ENCODE measurements at places on chromosomes 2 and 18. TPM values are rescaled to one million over a fixed set of nuclear protein-coding genes. Genes with fewer than 3 reads are reported as not detected.

NCKAP5 gene
- 3.0 TPM for total RNA-seq

GPR17 gene
- total RNA-seq = not detected

FABP1 gene
- not detected for total RNA-seq

GRCh38 chr2:168178520-168179324, 68.7 kb downstream of the STK39 start:
- no peak for DNase-seq

- DNase-seq = no peak
These were observed 90.9 kb downstream of the COL5A2 start for GRCh38 chr2:189088591-189089205.

- no peak for DNase-seq
These were observed 125.7 kb downstream of the RBMS1 start for GRCh38 chr2:160367887-160368286.

- DNase-seq = no peak
These were observed 1.0 kb upstream of the ESPNL start for GRCh38 chr2:238098901-238099713.

- DNase-seq = peak; percentile 57
These were observed 58.5 kb upstream of the CTLA4 start for GRCh38 chr2:203809084-203809521.

- DNase-seq = peak; percentile 34
These were observed 58.1 kb downstream of the MAP3K19 start for GRCh38 chr2:134988994-134989605.

LRP2 gene
- total RNA-seq = not detected

GRCh38 chr18:63071701-63072141, 247.8 kb downstream of the BCL2 start:
- no peak for DNase-seq

DNA sequence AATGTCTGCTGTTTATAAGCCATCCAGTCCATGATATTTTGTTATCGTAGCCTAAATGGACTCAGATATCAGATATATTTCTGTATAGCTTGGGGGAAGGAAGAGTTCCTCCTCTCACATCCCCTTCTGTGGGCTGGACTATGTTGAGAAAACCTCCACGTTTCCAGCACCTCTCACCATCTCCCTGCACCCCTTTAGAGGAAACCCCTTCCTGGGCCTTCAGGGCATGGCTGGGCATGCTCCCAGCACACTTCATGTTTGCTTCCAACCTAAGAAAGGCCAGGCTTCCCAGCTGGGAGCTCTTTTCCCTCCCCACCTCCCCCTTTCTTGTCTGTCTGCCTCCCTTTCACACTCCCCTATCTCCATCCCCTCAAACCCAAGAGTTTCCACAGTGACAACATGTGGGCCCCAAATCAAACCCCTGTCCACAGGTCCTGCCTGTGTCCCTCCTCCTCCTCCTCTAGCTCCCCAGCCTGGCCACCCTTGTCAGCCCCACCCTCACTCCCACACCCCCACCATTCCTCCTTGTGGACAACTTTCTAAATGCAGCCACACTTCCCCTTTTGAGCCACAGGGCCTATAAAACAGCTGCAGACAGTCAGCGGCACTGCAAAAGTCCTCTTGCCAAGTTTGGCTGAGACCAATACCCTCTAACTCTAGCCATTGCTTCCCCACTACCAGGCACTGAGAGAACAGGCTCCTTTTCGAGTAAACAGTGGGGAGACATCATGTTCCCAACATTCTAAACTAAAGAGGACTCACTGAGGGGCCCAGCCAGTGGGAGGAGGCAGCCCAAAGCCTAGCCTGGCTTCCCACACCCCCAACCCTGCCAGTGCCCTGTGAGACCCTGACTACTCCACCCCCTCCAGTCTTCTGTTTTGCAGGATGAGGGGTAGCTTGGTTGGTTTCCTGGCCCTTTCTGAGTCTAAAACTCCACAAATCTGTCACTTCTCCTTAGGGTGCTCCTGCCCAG, 120.5 kb downstream of the ZFP36L2 start:
- no peak for DNase-seq

- DNase-seq = peak; percentile 55
These were observed 569 bp downstream of the TMX3 start for GRCh38 chr18:68714366-68714711.

DNA sequence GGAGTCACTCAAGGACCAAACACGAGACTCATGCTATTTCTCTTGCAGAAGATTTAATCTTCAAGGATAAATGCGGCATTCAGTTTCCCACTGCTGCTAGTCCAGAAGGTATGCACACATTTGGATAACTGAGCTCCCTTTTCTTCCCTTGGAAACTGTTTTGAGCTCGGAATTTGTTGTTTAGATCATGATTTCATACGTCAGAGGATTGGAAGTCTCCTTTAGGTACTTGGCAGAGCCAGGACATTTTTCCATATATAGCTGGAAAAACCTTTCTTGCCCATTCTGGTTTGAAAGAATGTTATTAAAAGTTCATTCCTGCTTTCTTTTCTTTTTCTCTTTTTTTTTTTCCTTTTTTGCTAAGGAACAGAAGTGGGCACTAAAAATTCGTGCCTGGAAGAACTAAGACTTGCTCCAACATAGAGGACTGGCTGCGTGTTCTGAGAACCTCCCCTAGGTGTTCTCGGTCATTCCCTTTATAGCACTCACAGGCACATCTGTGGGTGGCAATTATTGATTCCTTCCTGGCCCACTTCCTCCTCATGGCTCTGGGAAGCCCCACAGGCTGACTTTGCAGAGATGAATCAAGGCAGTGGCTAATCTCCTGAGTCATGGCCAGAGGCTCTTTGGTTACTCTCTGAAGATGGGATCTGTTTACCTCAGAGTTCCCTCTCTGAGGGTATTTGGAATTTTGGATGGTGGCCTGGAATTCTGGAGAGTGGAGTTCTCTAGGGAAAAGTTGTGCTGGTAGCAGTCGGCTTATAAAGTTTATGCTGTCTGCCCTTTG, 104.8 kb downstream of the PLCL1 start:
- peak; percentile 34 for DNase-seq

DNA sequence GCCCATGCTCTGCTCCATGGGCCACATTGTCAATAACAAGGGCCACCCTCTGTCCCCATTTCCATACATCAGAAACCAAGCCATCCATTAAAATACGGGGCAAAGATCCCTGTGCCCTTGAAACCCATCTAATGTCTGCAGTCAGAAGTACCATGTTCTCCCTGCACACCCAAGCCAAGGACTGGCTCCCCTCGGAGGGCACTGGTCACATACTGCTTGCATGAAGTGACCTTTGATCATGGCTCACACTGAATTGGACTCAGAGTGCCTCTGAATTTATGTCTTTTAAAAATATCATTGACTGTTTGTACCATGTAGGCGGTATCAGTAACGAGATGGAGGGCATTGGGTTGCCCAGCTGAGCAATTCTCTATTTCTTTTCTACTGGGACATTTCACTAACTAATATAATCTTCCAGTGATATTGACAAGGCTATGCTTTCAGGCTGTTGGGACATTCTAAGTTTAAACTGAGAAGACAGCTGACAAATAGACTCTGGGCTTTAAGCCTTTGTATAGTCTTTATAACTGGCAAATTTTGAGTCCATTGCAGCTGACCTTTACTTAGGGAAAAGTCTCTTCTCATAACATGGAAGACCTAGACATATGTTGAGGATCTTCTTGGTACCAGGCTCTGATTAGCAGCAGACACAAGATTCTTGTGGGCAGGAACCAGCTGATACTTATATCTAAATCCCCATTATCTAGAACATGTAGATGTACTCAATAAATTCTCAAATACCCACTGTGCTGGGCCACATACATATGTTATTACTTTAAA, 214.3 kb downstream of the MYCN start:
- no peak for DNase-seq

GRCh38 chr18:22432657-22433137, 15.0 kb upstream of the CTAGE1 start:
- DNase-seq = peak; percentile 93

DNA sequence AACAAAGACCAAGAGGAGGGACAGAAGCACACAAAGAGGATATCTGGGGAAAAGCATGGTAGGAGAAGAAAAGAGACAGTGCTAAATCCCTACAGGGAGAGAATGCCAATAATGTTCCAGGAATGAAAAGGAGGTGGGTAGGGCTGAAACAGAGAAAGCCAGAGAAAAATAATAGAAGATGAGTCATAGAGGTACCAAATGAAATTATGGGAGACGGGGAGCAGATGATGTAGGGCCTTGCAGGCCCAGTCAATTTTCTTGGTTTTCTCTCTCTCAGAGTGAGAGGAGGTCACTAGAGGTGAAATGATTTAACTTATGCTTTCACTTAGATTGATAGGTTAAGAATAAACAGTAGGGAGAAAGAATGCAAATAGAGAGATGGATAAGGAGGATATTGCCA, 61.5 kb downstream of the RPRM start:
- no peak for DNase-seq

GRCh38 chr2:125652280-125652679, 1003.7 kb upstream of the GYPC start:
- DNase-seq = no peak

GRCh38 chr18:26734760-26735159, 130.7 kb downstream of the AQP4 start:
- no peak for DNase-seq

DNA sequence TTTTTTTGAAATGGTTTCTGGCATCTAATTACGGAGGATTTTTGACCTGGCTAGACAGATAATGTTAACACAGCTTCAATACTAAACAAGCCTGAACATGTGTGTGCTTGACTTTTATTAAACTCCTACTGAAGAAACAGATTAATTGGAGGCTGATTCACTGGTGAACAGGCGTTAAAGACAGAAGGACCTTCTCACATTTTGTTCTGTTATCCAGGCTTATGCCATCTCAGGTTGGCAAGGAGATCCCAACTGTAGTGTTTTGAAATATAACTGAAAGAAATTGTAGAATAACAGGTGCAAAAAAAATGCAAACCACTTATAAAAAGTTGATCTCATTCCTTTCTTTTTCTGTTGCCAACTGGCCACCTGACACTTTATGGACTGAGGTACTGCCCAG, 269.6 kb downstream of the ARHGAP15 start:
- no peak for DNase-seq

- DNase-seq = no peak
These were observed 8.1 kb upstream of the CCDC74B start for GRCh38 chr2:130152816-130153595.

DNA sequence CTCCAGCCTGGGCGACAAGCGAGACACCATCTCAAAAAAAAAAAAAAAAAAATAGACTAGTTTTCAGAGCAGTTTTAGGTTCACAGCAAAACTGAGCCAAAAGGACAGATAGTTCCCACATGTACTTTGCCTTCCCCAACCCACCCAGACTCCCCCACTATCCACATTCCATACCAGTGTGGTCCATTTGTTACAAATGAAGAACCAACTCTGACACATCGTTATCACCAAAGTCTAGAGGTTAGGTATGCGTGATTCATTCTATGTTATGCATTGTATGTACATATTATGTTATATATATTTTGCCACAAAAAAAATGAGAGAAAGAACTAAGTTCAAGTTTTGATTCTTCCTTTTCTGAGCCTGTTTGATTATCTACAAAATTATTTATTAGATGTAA, 3.5 kb downstream of the DUSP11 start:
- DNase-seq = no peak

IL1A gene
- 0.99 TPM for total RNA-seq

GRCh38 chr2:40218679-40219078, 233.2 kb downstream of the SLC8A1 start:
- no peak for DNase-seq

DNA sequence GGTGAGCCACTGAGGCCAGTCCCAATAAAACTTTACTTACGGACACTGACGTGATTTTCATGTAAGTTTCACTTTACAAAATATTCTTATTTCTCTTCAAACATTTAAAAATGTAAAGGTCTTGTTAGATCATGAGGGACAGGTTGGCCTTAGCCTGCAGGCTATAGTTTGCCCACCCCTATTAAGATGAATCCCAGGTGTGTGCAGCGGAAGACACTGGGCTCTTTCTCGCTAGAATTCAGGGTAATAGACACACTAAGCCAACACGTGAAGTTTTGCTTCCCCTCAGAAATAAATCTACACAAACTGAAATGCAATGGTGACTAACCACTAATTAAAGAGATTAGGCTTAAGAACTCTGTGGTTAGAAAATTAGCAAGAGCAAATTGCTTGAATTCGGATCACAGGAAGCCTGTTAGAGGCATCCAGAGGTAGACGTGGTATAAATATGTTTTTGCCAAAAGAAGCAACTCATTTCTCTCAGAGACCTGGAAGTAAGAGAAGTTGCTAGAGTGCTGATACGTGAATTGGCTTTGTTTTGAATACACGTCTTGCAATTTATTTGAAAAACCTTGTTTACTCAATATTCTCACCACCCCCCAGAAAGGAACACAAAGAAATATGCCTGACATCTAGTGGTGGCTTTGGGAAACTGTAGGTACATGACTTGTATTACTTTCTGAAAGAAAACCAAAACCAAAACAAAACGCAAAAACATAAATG, 151.6 kb downstream of the DTNB start:
- DNase-seq = peak; percentile 86

UGT1A10 gene
- total RNA-seq = not detected

FOXI3 gene
- not detected for total RNA-seq

GRCh38 chr2:69210385-69210784, 176.6 kb downstream of the GFPT1 start:
- no peak for DNase-seq

CRYGC gene
- not detected for total RNA-seq

DNA sequence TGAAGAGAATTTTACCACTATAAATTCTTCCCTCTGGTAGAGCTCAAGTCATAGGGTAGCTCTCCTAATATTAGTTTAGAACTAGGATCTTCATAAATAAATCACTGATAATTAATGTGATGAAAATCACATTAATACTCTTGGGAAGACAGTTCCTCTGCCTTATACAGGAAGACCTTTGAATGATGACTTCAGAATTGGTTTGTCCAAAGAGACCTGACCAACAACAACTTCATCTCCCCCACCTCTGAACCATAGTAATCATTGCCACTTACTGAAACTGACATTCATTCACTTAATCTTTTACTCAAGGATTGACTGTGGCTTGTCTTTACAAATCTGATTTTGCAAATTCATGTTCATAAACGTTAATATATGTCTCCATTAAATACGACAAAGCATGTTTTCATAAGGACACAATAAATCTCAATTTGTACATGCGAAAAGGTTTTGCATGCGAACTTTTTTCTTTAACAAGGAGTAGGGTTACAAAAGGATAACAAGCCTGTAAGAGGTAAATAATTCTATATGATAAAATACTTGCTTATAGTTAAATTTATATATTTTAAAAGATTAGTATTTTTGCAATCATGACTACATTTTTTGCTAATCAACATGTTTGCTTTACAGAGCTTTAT, 61.4 kb downstream of the LRP1B start:
- no peak for DNase-seq

GRCh38 chr2:45028276-45028675, 19.0 kb upstream of the SIX2 start:
- no peak for DNase-seq

All from endothelial cell of umbilical vein (primary cell).